ENCODE measurements at places on chromosomes 16 and 17. TPM values are rescaled to one million over a fixed set of nuclear protein-coding genes. Genes with fewer than 3 reads are reported as not detected.

The ELOB gene
- 155 TPM for total RNA-seq

GRCh38 chr16:72865258-72865657 lies 182.7 kb downstream of the ZFHX3 start:
- no peak for DNase-seq

GRCh38 chr16:66386629-66387622 lies 20.4 kb downstream of the CDH5 start:
- DNase-seq = no peak

- DNase-seq = no peak
Measured at GRCh38 chr16:546909-547770, 13.1 kb upstream of the PRR35 start.

The FNDC8 gene
- not detected for total RNA-seq

- no peak for DNase-seq
Measured at GRCh38 chr16:80296034-80296433, 244.8 kb upstream of the DYNLRB2 start.

DNA sequence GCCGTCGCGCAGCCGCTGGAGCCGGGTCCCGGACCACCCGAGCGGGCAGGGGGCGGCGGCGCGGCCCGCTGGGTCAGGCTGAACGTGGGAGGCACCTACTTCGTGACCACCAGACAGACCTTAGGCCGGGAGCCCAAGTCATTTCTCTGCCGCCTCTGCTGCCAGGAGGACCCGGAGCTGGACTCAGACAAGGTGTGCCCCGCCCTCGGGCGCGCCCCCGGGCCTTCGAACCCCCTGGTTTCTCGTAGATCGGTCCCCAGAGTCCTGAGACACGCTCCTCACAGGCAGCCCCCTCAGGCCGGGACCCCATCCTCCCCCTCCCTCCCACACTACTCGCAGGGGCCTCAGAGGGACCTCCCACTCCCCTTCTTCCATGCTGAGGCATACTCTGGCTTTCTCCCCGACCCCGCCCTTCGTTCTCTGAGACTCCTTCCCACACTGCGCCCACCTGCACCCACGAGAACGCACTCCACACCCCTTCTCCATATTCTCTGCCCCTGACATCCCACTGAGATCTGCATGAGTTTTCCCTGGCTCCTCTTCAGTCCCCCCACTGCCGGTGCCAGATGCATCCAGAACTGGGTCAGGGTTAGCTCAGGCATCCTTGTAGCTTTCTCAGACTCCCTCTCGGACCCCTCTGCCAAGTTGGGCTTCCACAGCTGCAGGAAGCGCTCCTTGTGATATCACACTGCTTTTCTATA lies 523 bp downstream of the KCTD2 start:
- peak; percentile 50 for DNase-seq

DNA sequence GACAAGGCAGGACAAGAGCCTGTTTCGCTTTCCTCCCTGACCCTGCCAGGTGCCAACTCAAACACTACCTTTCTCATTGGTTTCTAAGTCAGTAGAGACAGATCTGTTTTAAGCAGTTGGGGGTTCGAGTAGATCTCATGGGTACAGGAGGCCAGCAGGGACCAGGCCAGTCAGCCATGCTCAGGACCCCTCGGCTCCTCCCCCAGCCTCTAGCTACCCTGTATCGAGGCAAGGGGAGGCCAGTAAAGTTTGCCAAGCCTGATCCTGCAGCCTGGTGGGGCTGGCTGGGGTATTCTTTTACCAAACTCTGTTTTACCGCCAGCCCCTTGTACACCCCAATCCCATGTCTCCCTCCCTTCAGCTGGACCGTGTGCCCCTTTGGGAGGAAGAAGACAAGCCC lies 26.6 kb downstream of the OR1D5 start:
- DNase-seq = no peak

DNA sequence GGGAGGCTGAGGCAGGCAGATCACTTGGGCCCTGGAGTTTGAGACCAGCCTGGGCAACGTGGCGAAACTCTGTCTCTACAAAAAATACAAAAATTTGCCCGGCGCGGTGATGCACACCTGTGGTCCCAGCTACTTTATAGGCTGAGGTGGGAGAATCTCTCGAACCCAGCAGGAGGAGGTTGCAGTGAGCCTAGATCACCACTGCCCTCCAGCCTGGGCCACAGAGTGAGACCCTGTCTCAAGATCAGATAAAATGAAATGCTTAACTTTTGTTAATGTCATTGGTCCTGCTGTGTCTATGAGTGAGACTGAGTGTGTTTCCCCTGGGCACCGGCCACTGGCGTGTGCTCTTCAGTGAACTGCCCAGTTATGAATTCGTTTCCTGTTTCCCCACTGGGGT lies 10.5 kb downstream of the FAM234A start:
- DNase-seq = no peak

GRCh38 chr17:5399767-5400166 lies 19.7 kb downstream of the NUP88 start:
- no peak for DNase-seq

- no peak for DNase-seq
Measured at GRCh38 chr16:55248494-55248893, 75.5 kb upstream of the IRX6 start.

The SLC13A2 gene
- total RNA-seq = 1.1 TPM

DNA sequence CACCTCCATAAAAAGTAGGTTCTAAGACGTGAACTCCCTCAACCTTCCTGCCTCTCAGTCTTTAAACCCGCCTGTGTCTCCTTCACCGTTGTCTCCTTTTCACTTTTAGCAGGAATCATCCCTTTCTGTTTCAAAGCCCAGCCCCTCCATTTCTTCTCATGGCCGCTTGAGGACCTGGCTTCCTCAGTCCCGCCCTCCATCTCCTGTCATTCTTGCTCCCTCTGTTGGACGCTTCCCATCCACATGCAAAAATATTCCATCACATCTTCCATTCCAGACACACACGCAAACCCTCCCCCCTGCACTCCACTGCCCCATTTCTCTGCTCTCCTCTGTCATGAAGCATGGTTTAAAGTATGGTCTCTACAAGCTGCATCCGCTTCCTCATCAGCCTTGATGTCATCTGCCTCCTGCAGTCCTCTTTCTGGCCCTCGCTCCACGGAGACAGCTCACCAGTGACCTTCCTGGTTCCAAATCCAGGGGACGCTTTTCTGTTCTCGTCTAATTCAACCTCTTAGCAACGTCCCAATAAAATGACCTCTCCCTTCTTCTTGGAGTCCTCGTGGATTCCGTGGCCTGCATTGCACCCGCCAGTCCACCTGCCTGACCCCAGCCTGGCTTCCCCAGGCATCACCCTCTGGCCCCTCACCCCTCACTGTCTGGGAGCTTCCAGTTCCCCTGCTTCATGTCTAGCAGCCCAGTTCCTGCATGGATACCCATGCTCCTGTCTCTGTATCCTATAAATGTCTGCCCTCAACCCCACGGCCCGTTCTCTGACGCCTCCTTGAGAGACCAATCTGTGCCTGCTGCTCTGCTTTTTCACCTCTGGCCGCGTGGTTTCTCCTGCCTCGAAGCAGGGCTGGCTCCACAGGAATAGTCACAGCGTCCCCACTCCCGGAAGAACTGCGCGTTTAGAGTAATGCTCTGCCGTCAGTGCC lies 26.2 kb downstream of the ANKRD40 start:
- DNase-seq = peak; percentile 91

The DPEP2 gene
- 12.1 TPM for total RNA-seq

All from tongue (tissue), 3 donors.